ENCODE measurements at places on chromosomes 16 and 17.

DNA sequence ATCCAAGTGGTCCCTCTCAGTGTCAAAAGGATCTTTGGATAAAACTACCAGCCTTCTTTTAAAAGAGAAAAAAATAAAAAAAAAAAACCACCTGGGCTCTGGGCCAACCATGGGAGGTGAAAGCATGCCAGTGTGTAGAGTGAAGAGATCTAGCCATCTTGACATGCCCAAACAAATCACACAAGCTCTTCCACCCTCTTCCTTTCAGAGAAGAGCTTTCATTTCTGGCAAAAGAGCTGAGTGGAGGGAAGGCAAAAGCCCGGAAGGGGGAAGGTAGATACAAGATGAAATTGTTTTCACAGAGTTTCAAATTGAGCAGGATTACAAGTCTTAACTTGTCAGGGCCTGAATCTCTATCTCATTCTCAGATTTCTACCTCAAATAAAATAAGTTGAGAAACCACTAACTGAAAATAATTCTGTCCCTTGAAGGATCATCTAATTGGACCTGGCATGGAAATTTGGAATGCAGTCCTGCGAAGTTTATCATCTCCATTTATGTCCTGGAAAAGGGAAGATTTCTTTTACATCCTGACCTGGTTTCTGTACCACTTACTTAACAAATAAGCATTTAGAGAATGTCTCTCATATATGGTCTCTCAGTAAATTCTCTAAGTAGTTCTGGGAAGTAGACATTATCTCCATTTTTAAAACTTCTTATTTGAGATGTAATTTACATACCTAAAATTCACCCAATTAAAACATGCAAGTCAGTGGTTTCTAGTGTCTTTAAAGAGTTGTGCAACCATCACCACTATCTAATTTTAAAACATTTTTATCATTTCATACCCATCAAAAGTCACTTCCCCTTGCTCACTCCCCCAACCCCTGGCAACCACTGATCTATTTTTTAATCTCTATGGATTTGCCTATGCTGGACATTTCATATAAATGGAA lies 93.7 kb downstream of the TANGO6 start:
- DNase-seq, result peak; percentile 23

GRCh38 chr16:66365651-66366050 lies 840 bp upstream of the CDH5 start:
- DNase-seq, result no peak

GRCh38 chr16:75052481-75053202 lies 53.8 kb downstream of the ZNRF1 start:
- DNase-seq, result no peak

- no peak for DNase-seq
Observed at GRCh38 chr17:37218849-37219248, 156.9 kb upstream of the C17orf78 start.

DNA sequence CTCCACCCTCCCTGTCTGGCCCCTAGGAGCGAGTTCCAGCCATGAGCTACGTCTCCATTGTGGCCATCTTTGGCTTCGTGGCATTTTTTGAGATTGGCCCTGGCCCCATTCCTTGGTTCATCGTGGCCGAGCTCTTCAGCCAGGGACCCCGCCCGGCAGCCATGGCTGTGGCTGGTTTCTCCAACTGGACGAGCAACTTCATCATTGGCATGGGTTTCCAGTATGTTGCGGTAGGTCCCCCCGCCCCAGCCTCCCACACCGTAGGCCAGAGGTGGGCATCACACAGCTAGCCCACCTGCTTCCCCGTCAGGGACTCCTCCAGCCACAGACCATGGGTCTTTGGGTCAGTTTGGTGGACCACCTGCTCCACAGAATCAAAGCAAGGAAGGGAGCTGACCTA lies 4.2 kb downstream of the SLC2A4 start:
- DNase-seq, result no peak

DNA sequence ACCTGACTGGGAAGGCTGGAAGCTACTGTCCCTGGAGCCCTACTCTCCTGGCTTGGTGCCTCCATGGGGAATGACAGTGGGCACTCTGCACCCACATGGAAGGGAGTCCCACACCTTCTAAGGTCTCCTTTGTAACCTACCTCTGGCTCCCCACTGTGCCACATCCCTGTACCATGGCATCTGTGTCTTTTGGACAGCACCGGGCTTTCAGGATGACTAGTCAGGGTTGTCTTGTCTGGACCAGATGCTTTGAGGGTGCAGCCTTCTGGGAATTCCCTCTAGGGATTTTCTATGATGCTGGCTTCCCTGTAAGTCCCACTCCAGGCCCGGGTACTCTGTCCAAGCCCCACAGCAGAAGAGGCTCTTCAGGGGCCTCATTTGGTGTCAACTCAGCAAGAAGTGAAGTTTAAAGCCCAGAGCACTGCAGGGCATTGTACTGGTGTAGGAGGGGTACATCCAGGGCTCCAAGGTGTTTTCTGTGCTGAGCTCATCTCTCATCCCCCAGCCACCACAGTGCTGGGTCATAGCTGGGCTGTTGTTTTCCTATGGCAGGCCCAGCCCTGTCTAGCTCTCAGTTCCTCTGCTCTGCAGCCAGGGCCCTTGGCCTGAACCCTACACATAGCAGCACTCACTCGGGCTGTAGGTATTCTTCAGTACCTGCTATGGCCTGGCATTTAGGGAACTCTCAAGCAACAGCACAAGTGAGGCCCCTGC lies 255.3 kb downstream of the CPPED1 start:
- no peak for DNase-seq

DNA sequence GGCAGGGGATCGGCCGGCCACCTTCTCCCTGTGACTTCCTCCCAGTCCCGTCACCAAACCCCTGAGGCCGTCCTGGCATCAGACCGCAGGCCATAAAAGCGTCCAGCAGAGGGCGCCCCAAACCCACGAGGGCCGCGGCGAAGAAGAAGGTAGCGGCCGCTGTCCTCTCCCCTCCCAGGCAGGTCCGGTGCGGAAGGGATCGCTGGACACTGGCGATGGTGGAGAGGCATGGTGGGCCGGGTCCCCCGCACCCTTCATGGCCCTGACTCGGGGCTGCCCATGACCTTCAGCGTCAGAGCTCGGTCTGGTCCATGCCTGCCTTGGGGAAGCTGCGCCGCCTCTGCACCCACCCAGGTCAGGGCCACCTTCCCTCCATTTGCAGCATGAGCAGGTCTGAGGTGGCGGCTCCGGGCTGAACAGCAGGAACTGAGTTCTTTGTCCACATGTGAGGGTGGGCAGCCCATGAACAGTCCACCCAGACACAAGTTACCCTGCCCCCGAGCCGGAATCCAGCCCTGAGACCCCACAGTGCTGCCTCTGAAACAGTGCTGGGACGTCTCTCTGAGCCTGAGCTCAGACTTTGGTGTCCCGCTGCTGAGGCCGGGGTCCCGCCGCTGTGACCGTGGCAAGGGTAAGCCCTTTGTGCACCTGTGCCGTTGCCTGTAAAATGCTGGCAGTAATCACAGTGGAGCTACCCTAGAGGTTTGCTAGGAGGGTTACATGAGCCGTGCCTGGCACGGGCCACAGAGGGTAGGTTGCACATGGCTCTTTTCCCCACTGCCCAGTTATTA lies 40.8 kb upstream of the CMIP start:
- peak; percentile 35 for DNase-seq

DNA sequence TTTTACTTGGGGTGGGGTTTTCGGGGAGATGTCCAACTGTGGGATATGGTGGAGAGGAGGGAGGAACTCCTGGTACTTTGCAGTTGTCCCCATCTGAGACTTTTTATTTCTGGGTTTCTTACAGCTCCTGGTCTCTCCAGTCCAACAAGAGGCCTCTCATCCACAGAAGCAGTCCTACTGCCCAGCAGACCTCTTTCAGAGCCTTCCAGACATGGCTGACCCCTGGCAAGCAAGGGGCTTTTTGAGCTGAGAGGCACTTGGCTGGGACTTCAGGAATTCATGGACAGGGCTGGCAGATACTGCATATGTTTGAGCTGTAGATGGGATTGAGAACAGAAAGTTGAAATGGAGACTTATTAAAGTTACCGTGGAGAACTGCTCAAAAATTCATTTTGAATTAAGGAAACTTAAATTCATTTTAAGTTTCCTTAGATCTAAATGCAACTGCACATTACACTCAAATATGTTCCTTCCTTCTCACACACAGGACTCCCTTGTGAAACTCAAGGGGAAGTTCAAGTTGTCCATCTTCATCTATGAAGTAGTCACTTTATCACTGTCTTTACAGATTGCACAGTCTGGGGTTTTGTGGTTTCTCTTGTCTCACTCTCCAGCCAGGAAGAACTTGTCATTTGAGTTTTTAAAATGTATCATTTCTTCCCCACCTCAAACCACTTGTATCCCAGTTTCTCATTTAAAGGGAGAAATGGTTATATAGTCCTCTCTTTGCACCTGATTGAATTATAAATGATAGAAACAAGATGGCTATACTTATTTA lies 1.1 kb downstream of the LASP1NB start:
- no peak for DNase-seq

DNA sequence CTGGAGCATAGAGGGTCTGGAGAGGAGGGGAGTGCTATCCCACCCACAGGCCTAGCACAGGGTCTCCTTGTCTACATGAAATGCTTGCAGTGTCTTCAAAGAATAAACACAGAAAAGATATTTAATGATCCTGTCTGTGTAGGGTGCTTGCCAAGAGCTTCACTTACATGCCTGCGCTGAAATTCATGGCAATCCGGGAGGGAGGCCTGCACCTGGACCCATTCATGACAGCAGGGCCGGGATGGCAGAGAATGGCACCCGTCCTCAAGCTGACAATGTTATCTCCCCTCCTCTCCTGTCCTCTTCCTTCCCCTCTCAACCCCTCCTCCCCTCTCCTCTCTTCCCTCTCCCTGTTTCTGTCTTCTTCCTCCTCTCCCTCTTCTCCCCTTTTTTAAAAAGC lies 2.1 kb downstream of the ADGRG3 start:
- DNase-seq, result no peak

DNA sequence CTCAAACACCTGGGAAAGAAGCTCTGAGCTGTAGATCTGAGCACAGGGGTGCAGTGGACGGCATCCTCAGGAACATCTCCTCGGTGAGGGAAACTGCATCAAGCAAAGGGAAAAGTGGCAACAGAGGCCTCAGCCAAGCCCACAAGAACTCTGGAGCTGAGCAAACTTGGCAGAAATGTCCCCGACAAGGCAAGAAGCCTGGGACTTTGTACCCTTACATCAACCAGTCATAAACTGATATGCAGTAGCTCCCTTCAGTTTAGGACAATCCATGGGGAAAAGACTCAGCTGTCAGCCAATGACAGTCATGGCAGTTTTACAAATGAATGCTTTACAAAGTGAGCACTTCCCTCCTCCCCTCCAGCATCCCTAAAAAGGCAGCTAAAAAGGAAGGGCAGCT lies 210.0 kb upstream of the DYNLRB2 start:
- DNase-seq, result no peak

- no peak for DNase-seq
Observed at GRCh38 chr16:21683184-21683583, 19.4 kb downstream of the OTOA start.

DNA sequence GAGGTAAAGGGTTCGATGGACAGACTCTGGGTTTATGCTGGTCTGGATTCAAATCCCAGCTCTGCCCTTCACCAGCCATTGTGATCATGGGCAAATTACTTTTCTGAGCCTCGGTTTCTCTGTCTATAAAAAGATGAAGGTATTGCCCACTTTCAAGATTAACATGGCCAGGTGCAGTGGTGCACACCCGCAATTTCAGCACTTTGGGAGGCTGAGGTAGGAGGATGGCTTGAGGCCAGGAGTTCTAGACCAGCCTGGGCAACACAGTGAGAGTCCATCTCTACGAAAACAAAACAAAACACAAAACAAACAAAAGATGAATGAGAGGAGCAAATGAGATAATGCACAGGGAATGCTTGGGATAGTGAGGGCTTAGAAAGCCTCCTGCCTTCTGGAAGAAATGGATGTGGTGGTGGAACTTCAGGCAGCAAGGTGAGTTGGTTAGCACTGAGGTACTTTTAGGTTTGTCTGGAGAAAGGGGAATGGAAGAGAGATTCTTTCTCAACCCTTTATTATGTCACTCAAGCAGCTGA lies 8.5 kb downstream of the ADGRG3 start:
- no peak for DNase-seq

GRCh38 chr17:40750391-40750790 lies 4.7 kb downstream of the KRT25 start:
- DNase-seq, result no peak

DNA sequence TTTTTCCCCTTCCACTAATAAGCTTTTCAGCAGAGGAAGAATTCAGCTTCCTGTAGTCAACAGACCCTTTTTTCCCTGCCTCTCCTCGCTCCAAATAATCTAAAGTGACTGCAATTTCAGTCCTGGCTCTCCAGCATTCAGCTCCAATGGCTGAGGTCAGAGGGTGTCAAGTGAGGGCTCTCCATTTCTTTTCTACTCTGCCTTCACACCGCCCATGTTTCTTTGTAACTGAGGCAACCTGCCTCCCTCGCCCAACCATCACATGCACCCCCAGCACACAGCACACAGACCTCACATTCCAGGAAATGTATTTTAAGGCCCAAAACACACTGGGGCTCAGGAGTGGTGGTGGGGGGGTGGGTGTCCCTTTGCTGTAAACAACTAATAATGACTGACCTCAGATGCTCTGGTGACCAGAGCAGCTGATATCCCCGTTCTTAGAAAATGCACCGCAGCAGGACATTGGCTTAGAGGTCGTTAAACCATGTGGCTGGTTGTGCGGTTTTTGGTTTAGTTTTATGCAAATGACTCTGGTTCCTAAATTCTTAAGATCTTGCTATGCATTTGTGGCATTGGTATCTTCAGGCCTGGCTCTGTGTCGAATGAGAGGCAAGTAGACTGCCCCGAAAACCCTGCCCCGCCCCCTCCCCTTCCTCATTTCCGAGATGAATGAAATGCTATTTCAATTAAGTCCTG lies 203.6 kb downstream of the ZFHX3 start:
- DNase-seq, result no peak

DNA sequence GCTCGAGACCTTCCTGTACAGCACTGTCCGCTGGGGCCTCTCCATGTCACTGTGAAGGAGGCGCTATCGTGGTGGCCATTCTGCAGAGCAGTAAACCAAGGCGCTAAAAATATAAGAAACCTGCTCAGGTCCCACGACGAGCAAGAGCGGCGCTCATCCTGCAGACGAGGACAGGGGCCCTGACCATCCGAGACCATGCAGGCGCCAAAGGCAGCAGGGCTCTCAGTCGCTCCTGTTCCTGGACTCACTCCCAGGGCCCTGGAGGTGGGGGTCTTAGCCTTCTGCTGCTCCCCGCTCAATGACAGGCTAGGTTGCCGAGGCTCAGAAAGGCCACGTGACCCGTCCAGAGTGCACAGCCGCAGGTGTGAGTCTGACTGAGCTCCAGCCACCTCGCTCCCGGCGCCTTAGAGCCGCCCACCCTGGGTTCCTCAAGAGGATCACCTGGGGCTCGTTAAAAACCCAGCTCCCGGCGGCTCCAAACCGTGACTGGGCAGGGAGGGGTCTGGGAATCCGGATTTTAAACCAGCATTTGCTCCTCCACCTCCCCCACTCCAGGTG lies 509 bp upstream of the ATP2C2 start:
- DNase-seq, result no peak

Measured in NCI-H1694 (cell line).